Mesothelial cell of epicardium (in vitro differentiated cells): ENCODE measurements at places on chromosomes 5 and 9. TPM values are rescaled to one million over a fixed set of nuclear protein-coding genes. Genes with fewer than 3 reads are reported as not detected.

DNA sequence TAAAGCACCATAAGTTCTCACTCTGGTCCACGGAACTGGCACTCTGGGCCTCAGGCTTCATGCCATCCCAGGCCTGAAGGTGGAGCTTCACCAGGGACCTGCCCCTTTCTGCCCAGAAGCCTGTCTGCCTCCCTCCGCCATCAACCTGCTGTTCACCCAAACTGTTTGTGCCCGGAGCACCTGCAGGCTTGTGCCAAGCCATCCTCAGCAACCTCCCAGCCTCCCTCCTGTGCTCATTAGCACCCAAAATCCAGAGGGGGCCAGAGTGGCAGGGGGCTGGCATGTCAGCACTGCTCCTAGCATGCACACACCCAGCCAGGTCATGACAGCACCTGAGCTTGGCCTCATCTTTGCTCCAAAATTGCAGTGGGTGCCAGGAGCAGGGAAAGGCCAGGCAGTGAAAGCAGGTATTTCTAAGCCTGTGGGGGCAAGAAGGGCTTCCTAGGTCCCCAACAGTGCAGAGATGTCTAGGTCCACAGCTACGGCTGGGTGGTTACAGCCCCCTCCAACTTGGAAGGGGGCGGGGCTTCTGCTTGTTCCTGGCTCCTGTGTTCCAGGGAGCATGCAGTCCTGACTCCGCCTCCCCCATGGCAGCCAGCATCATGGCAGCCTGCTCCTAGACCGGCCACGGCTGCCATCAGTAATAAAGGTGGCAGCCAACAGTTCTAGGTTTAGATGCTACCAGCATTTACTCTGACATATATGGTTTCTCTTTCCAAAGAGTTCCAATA lies 85.1 kb downstream of the GIN1 start:
- no peak overlapping the region for H3K27ac ChIP-seq

- H3K4me1 ChIP-seq: no peaks in the 10 kb centered on the region
- H3K4me3 ChIP-seq: no peak overlapping the region
- no peaks in the 10 kb centered on the region for H3K27me3 ChIP-seq
- DNase-seq: no peak
- no peaks in the 10 kb centered on the region for H3K36me3 ChIP-seq
- H3K27ac ChIP-seq: no peak overlapping the region
Observed at GRCh38 chr9:23379842-23380241, 446.2 kb downstream of the ELAVL2 start.

Gene MRPL22
- total RNA-seq: 36.0 to 46.4 TPM (median 41.7 TPM) in 3 replicates

DNA sequence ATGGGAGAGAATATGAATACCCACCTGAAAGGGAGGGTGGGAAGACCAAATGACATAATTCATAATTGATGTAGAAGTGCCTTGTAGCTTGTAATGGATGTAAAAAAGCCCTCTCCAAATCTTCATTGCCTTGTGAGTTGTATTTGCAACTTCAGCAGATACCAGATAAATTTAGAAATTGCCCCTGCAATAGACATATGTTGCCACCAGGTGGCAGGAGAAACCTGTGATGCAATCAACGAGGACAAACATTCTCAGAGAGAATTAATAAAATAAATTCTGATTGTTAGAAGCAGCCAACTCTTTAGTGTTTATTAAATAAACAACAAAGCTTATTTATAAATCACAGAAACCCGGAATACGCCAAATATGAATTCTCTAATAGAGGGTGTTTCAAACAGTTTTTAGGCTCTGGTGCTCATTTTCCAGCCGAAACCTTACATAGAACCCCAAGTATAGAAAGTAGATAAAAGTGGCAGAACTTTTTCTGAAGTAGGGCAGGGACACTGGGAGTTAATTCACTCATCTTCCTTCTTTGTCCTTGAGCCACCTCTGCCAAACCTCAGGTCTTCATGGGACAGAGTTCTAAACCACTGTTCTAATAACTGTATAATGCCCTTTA lies 147.8 kb downstream of the TMEM38B start:
- H3K27ac ChIP-seq: no peak overlapping the region
- DNase-seq: no peak
- H3K27me3 ChIP-seq: no peaks in the 10 kb centered on the region
- no peaks in the 10 kb centered on the region for H3K4me1 ChIP-seq
- no peaks in the 10 kb centered on the region for H3K36me3 ChIP-seq

DNA sequence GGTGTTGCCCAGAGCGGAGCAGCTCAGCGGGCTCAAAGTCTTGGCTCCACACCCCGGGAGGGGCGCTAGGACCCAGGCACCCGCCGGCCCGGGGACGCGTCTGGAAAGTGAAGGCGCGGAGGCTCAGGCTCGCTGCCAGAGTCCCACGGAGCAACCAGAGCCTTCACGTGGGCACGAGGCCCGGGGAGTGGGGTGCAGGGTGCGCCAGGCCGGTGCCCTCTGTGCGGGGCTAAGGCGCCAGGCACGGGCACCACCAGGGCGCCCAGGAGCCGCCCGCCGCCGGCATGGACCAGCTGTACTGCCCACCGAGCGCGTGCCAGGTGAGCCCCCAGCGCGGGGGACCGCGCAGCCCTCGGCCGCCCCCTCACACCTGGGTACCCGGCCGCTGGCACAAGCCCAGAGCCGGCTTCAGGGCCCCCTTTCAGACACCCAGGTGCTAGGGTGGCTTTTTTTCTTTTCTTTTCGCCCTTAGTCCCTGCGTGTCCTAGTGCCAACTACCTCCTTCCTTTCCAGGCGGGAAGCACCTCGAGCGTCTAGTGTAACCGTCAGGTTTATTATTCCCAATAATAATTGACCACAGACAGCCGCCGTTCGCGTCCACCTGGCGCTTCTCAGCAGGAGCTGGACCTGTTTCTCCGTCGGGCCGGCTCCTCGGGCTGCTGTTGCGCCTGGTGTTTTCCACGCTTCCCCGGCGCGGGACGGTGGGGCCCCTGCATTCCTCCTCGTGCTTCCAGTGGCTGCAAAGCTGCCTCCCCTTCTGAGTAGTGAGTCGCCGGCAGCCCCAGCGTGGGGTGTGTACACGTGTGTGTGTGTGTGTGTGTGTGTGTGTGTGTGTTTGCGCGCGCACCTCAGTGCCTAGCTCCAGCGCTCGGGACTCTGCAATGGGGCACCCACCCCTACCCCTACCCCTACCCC lies 30.1 kb upstream of the PDE8B start:
- H3K27me3 ChIP-seq: peaks cover 57% of the 10 kb centered on the region
- peak overlapping the region; percentile 69 for H3K4me3 ChIP-seq
- H3K36me3 ChIP-seq: no peaks in the 10 kb centered on the region
- peaks cover 6% of the 10 kb centered on the region for H3K4me1 ChIP-seq

Gene SARDH
- 11.8 to 13.9 TPM (median 12.9 TPM) in 3 replicates for total RNA-seq

- H3K27me3 ChIP-seq: no peaks in the 10 kb centered on the region
- H3K4me1 ChIP-seq: peaks cover 55% of the 10 kb centered on the region
- peak overlapping the region; percentile 18 for H3K27ac ChIP-seq
- peaks cover 12% of the 10 kb centered on the region for H3K36me3 ChIP-seq
- no peak overlapping the region for H3K4me3 ChIP-seq
Observed at GRCh38 chr5:83097689-83098231, 20.4 kb downstream of the XRCC4 start.
